ENCODE measurements at places on chromosomes 5 and 9.
A peak's percentile ranks its signal among the peaks of the same experiment; 100 is the strongest.

GRCh38 chr9:4668604-4669003 is 2.3 kb upstream of the SPATA6L start:
- no peak for DNase-seq

- no peak for DNase-seq
Measured at GRCh38 chr9:74255489-74255984, 241.6 kb upstream of the RORB start.

GRCh38 chr9:136399176-136400037 is 563 bp downstream of the SNAPC4 start:
- DNase-seq, result peak; percentile 23

GRCh38 chr9:21746550-21746949 is 55.9 kb upstream of the MTAP start:
- no peak for DNase-seq

DNA sequence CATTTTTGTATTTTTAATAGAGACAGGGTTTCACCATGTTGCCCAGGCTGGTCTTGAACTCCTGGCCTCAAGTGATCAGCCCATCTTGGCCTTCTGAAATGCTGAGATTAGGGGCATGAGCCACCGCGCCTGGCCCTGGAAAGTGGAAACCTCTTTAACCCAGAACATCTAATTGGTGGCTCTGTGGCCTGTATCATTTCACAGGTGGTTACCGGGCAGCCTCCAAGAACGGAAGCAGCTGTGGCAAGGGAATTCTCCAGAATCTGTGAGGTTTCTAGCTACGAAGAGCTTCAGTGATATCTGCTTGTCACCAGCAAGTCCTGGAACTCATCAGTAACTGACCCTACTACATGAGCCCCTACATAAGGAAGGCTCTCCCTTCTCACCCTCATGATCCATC is 194.9 kb downstream of the DCP2 start:
- DNase-seq, result no peak

DNA sequence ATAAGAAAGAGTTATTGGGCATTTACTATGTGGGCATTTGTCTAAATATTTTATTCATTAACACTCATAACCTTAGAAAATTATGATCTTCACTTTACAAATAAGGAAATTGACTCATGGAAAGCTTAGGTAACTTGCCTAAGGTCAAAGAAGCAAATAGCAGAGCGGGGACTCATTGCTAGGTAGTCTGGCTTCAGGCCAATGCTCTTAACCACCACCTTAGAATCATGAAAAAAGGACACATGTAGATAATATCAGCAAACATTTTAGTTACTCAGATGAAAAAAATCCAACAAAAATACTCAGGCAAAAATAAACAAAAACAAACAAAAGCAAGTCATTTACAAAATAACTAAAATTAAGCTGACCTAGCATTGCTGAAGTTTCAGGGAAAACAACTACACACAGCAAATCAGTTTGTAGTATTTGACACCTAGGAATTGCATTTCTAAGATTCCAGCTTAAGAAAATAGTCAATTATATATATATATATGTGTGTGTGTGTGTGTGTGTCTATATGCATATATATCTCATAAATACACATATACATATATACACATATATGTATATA is 166.0 kb downstream of the HMHB1 start:
- DNase-seq, result no peak

- DNase-seq, result no peak
Measured at GRCh38 chr9:89657295-89657694, 52.5 kb downstream of the GADD45G start.

DNA sequence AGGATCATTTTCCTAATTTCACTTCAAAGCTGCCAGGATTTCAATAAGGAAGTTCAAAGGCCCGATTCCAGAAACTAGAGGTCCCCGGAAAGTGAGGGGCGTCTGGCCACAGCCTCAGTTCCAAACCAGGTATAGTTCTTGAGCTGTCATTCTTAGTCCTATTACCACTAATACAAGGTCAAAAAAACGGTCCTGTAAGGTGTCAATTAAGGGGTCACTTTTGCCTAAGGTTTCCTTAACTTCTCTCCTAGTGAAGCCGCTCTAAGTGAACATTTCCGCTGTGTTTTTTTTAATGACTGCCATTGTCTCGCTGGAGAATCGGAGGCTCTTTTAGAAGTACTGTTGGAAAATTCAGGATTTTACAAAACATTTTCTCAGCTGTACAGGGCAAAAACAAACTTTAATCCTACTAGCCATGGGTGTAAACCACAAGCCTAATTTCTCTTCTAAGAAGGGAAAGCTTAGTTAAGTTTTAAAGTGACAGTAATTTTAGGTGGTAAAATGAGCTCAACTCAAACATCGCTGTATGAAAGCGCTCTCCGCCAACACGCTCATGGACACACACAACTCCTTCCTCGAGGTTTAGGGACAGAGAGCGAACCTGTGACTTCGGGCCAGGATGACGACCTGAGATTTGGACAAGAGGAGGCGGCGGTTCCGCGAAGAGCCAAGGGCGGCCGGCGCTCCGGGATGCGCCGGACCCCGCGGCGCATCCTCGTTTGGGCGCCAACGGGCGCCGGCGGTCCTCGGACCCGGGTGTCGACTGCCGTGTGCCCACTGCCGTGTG is 76.7 kb upstream of the IFNE start:
- no peak for DNase-seq

DNA sequence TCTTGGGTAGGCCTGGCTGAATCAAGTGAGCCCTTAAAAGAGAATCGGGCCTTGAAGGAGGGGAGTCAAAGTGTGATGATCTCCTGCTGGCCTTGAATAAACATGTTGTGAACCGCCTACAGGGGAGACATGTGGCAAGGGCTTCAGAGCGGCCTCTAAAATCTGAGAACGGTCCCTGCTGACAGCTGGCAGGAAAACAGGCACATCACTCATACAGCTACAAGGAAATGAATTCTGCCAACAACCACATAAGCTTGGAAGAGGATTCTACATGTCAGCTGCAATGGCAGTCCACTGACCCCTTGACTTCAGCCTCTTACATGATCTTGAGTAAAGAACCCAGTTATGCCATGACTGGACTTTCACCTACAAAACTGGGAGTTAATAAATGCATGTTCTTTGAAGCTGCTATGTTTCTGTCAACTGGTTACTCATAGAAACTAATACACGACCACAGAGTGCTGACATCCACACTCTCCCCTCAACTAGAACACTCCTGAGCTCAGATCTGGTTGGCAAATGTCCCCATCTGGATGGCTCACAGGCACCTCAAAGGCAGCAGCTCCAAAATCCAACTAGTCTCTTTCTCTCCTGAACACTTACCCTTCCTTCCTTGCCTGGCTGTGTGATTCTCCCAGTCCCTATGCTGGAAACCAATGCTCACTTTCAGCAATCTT is 333.1 kb downstream of the ASTN2 start:
- no peak for DNase-seq
